AG04449 (cell line): ENCODE measurements at places on chromosomes 4 and X.

DNA sequence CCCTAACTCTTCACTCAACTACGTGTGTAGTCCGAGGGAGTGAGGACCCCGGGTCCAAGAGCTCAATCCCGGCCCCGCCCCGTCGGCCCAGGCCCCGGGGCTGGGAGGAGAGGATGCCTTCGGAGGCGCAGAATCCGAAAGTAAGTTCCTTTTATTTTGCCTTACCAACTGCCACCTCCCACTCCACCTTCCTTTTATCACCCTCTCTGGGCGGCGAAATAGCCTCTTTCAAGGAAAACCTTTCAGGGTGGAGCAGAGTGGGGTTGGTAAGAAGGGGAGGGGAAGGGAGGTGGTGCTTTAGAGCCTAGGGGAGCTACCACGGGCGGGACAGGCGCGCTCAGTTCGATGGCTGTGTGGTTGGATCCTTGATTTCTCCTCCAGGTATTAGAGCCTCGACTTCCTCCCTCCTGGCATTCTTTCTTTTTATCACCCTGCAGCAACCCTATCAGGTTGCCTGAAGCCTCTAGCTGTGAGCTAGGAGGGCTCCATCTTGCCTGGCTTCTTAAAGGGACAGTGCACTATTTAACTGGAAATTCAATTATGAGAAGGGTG is 191.2 kb downstream of the RRAGB start:
- no peak for DNase-seq

- DNase-seq = no peak
Observed at GRCh38 chr4:114399105-114399504, 199.5 kb upstream of the UGT8 start.

GRCh38 chr4:5863461-5864113 is 29.3 kb downstream of the CRMP1 start:
- DNase-seq = peak; percentile 75

DNA sequence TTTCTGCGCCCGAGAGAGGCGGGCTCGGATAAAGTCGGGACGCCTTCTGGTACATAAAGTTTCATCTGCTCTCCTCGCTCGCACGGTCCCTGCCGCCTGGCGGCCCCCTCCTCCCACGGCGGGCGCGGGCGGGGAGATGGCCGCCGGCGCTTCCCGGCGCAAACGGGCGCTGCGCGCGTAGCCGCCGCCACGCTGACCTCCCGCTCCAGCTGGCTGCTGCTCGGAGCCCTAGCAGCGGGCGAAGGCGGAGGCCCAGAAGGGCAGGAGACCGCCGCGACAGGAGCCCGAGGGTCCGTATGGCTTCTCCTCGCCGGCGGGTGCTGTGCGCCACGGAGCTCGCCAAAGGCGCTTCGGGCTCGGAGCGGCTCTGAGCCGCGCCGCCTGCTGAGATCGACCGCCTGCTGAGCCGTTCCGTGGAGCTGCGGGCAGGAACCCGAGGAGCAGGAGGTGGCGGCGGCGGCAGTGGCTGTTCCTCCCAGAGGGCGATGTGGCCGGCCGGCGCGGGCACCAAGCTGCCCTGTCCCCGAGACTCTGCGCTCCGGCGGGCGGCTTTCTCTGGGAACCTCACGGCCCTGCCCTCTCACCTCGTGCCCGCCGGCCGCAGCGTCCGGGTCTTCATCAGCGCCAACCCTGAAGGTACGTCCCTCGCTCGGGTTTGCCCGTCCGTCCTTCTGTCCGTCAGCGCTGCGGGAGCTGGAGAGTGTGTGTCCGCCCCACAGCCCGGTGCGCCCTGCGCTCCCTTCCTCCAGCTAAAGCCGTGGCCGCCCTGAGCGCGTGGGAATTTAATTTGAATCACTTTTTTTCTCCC is at the start of gene NWD2:
Gene NWD2 (plus strand): TSS at position 161 of the 808 bp plus-strand sequence. CDS start 325 bp downstream, at position 486.
- DNase-seq = no peak

GRCh38 chrX:36310136-36310535 is 390.6 kb downstream of the CFAP47 start:
- DNase-seq = no peak

DNA sequence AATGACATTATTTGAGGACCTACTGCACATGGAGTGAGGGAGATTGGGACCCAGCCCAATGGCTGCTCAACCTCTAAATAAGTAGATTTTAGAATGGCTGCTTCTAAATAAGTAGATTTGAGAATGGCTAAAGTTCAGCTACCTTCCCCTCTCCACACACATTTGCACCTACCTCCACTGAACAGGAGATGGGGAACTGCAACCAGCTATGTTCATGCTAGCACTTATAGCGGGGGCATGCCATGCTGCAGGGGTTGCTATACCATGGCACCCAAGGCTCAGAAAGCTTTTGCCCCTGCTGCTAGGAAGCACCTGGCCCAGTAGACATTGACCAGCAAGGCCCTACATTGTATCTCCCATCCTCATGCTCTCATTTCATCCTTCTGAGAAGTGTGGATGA is 70.2 kb upstream of the MAOA start:
- DNase-seq = no peak

DNA sequence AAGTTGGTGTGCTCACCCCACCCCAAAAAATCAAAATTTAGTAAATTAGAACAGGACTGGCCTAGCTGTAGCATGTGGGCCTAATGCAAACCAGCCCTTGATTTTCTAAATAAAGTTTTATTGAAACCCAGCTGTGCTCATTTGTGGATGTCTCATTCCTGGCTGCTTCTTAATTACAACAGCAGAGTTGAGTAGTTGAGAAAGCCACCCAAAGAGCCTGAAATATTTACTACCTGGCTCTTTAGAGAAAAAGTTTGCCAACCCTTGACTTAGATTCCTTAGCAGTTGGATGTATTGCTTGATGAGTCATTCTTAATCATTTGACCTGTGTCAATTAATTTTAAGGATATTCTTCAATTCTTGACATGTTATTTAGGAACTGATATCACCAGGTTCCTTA is 168.3 kb upstream of the PUDP start:
- DNase-seq = no peak

DNA sequence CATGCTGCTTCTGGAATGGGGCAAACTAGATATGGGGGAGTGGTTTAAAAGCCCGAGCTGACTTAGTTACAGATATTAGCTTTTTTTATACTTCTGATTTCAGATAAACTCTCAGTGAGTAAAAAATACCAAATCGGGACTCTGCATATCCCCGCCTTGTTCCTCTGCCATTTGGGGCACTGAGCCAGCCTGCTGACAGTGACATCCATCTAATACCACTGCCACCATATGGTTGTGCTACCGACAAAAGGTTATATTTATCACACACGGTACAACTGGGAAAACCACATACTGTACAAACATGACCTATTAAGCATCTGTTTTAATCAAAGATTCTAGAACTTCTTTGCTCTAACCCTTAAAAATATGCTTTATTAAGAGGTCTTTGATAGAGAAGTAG is 78.7 kb downstream of the GALNT7 start:
- no peak for DNase-seq
